NCI-H1694 treated with DMSO at 0.1 percent for 48 hours (cell line): ENCODE measurements at places on chromosomes 7 and 10.

GRCh38 chr10:14648005-14648765 lies 126.5 kb downstream of the FAM107B start:
- no peak for DNase-seq

DNA sequence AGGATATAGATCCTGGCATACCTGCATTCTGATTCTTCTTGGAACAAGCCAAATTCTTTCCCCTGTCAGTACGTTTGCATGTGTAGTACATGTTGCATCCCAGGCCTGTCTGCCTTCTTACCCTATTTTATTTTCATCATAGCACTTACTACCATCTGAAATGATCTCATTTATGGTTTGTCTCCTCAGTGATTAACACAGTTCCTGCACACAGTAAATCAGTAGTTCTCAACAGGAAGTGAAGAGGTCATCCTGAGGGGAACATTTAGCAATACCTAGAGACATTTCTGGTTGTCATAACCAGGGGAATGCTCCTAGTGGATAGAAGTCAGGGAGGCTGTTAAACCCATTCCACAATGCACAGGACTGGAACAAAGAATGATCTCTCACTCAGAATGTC lies 38.2 kb upstream of the SLC26A4 start:
- no peak for DNase-seq

- peak; percentile 51 for DNase-seq
Observed at GRCh38 chr7:143375298-143376034, 5.7 kb upstream of the ZYX start.

DNA sequence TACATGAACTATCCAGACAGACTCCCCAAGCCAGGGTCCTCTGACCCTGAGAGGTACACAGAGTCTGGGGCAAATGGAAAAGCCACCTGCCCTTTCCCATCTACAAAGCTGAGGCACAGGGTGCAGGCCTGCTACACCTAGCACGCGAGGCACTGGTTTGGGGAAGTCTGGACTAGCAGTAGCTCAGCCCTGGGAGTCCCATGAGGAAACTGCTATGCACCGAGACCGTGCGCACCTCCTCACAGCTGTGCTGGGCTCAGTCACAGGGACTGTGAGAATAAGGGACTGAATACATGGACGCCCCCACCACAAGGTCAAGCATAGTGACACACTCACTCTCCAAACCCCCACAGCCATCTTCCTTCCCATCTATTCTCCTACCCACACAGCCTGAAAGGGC lies 8.2 kb downstream of the MAT1A start:
- no peak for DNase-seq

GRCh38 chr10:128080231-128080630 lies 46.0 kb downstream of the MKI67 start:
- no peak for DNase-seq

DNA sequence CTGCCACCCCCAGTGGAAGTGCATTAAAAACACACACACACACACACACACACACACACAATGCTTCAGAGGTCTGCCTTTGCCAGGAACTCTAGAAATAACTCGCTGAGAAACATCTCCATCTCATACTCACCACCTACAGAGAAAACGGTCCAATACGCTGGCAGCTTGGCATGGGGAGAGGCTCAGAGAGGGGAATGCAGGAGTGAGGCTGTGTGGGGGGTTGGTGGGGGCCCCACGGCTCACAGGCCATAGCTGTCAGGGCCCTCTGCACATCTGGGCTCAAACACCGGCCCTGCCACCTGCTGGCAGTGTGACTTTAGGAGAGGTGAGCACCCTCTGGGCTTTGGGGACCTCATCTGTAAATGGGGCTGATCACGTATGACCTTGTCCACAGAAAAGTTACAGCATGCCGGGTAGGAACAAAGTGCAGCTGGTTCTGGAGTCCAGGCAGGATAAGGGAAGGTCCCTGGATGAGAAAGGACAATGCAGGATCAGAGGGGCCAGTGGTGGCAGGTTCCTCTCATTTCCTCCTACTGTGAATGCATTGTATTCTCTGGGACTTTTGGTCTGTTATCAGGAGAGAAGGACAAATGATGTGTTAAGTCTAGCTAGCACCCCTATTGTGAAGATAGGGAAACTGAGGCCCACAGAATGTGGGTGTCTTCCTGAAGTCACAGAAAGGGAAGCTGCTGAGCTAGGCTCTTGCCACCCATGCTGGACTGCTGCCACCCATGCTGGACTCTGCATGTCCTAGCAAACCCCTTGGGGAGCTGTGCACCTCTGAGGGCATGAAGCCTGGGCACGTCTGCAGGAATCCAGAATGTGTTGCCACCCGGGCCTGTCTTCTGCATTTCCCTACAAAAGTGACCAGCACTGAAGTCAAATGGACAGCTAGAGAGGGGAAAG lies 404.6 kb downstream of the RPS24 start:
- no peak for DNase-seq

DNA sequence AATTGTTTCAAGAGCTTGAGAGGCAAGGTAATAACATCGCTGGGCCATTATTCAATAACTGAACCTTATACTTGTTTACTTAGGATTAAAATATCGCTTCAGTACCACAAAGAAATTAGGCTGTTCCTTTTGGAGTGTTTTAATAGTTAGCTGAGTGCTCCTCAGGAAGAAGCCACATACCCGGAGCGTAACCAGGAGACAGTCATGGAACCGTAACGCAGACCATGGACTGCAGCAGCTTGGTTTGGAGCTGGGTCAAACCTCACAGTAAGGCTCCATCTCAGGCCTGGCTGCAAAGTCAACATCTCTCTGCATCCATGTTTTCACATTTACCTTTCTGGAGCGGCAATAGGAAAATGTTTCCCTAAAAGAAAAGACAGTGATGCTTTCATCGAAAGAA lies 599.0 kb downstream of the TNS3 start:
- no peak for DNase-seq

DNA sequence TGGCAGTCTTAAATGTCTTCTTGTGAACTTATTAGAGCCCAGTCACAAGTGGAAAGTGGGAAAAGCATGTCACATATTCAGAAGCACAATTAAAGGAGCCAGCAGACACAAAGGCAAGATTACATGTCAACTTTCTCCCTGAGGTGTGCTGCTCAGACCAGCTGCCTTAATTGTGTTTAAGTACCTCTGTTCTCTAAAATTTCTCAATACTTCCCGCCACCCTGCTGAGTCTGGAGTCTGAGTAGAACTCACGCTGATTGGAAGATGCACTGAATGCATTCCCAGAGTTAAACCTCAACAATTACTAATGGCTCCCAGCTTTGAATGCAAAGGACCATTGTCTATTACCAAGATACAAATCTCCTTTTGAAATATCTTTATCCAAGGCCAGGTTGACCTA lies 166.4 kb upstream of the COBL start:
- DNase-seq = no peak

GRCh38 chr7:79968077-79968648 lies 166.5 kb upstream of the GNAI1 start:
- no peak for DNase-seq

- DNase-seq = no peak
Observed at GRCh38 chr10:112393827-112394226, 19.9 kb downstream of the ACSL5 start.

DNA sequence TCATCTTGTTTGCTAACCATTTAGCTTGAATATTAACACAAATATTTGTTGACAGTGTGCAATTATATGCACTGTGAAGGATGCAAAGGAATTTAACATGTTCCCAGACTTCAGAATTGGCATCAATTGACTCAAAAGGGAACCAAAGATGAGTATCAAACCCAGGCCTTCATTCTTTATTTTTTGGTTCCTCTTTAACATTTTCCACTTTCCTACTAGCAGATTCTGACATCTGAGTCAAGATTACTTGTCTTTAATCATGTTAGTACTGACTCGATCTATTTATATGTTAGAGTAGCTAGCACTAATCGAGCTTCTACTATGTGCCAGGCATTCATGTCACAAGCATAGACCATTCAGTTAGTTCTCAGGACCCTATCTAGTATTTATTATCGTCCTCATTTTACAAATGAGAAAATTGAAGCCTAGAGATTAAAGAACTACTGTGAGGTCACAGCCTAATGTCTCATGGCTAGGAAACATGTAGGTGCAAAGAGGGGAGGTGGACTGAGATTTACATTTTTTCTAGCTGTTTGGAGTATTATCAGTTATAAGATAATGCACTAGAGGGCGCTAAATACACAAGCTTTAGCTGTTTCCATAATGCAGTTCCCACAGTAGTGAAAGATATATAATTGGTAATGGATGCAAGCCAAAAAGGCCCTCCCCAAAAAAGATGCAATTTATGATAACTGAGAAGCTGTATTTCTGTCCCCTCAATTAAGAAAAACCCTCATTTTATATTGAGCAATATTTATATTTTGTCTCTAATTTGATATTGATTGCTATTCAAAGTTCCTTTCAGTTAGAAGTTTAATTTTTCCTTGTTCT lies 32.9 kb upstream of the KMT2E start:
- peak; percentile 78 for DNase-seq

DNA sequence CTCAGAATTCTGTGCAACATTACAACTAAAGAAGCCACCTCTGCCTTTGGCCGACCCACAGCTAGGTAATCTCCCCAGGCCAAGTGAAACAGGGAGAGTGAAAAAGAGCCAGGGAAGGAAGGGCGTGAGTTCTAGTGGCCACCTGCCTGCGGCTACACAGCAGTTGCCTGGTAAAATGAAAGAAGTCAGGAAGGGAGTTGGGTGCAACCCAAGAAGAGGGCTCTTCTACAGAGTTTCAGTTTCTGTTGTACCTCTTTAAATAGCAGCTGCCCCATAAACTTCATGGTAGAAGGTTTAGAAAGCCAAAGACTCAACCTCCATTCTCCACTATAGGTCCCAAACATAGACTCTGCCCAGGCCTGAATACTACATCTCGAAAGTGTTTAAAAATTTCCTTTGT lies 76.2 kb upstream of the TMEM168 start:
- no peak for DNase-seq

GRCh38 chr7:5203183-5203537 lies 13.1 kb downstream of the WIPI2 start:
- DNase-seq = no peak

DNA sequence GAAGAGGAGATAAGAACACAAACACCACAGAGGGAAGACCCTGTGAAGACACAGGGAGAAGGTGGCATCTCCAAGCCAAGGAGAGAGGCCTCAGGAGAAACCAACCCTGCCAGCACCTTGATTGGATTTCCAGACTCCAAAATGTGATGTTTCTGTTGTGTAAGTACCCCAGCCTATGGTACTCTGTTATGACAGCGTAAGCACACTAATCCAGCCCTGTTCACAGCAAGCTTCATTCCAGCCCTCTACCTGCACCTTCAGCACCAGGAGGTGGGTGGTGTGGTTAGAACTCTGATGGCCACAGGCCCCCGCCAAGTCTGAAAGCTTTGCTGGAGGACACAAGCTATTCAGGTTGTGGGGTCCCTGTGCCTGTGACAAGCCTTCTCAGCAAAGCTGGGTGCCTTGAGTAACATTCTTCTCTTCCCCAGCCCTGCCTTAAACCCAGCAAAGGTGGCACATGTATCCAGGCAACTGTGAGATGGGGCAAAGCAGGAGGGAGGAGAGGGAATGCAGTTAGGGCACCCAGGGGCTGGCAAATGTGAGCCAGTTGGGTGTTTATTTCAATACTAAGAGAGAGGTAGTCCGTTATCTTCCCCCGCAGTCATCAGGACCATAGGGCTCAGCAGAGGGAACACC lies 4.5 kb downstream of the VSTM4 start:
- DNase-seq = no peak

GRCh38 chr7:6730343-6730633 lies 23.5 kb upstream of the ZNF12 start:
- DNase-seq = no peak

GRCh38 chr10:110052916-110053315 lies 45.1 kb downstream of the ADD3 start:
- no peak for DNase-seq

DNA sequence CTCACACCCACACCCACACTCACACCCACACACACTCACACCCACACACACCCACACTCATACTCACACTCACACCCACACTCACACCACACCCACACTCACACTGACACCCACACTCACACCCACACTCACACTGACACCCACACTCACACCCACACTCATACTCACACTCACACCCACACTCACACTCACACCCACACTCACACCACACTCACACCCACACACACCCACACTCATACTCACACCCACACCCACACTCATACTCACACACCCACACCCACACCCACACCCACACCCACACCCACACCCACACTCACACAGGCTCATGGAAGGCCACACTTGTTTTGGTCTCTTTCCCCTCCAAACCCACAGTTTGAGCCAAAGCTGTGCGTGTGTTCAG lies 2.9 kb downstream of the FOXI2 start:
- DNase-seq = no peak

DNA sequence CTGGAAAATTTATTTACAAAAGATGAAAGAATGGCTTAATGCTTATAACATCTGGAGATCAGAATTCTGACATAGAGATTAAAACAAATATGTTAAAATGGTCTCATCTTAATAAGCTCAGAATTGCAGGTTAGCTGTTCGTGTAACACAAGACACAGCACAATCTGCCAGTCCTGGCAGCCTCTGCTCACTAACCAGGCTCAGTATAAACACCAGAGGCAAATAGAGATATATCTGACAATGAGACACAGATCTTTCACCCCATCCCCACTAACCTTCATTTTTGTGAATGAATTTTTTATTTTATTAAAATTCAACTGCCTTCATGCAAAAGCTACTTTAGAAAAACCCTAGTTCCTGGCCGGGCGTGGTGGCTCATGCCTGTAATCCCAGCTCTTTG lies 51.8 kb downstream of the RELN start:
- DNase-seq = peak; percentile 56

GRCh38 chr10:22503315-22504088 lies 158.2 kb downstream of the SPAG6 start:
- DNase-seq = no peak

DNA sequence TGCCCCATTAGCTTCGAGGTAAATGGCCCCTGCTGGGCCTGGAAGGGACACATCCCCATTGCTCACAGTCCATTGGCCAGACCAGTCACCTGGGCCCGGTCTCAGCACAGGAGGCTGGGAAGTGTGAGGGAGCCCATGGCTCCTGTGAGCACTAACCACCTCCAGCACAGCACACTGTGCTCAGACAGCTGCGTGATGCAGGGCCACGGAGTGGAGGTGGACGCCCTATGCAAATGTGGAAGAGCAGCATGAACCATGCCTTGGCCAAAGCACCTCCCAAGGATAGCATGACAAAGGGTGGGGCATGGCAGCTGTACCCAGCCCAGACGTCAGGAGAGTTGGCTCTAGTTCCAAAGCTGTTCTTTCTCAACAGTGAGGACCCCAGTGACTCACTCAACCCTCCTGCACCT lies 120.1 kb upstream of the ZMIZ1 start:
- no peak for DNase-seq

GRCh38 chr7:94183289-94183749 lies 179.2 kb upstream of the BET1 start:
- DNase-seq = no peak

DNA sequence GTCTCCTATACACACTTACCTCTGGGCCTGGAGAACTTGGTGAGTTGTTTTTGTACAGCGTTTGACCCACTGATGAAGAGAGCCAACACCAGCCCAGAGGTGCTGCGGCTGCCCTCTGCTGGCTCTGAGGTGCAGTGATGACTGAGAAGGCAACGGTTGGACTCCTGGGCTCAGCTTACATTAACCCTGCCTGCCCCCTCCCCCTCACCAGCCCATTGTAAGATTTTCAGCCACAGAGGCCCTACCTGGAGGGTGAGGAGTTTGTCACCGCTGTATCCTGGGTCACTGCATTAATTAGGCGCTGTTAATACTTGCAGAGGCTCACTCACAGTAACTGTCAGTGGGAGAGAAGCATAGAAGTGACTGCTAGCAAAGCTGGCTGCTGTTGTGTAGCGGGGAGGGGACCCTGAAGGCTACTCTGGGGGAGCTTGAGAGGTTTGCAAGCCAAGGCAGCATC lies 19.0 kb upstream of the ANKRD2 start:
- peak; percentile 13 for DNase-seq
